Airway epithelial cell (primary cell): ENCODE measurements at places on chromosomes 2 and 18. TPM values are rescaled to one million over a fixed set of nuclear protein-coding genes. Genes with fewer than 3 reads are reported as not detected.

LYG1 gene
- total RNA-seq: not detected in 2 replicates

RIT2 gene
- not detected in 2 replicates for total RNA-seq

KCNE4 gene
- 0.35 TPM in 1 of 2 replicates, not detected in the other for total RNA-seq

RESP18 gene
- total RNA-seq: not detected in 2 replicates

ZNF804A gene
- total RNA-seq: 0.05 and 0.07 TPM in 2 replicates

EMX1 gene
- total RNA-seq: not detected in 2 replicates

NDC80 gene
- 13.1 and 13.9 TPM in 2 replicates for total RNA-seq

MLPH gene
- total RNA-seq: 3.8 and 7.8 TPM in 2 replicates

MCM6 gene
- 22.5 and 33.1 TPM in 2 replicates for total RNA-seq
